Heart left ventricle (tissue), 16 donors: ENCODE measurements at places on chromosomes 7 and 10.
A peak's percentile ranks its signal among the peaks of the same experiment; 100 is the strongest.

- no peak for DNase-seq
Observed at GRCh38 chr10:77049896-77050295, 587.7 kb downstream of the KCNMA1 start.

DNA sequence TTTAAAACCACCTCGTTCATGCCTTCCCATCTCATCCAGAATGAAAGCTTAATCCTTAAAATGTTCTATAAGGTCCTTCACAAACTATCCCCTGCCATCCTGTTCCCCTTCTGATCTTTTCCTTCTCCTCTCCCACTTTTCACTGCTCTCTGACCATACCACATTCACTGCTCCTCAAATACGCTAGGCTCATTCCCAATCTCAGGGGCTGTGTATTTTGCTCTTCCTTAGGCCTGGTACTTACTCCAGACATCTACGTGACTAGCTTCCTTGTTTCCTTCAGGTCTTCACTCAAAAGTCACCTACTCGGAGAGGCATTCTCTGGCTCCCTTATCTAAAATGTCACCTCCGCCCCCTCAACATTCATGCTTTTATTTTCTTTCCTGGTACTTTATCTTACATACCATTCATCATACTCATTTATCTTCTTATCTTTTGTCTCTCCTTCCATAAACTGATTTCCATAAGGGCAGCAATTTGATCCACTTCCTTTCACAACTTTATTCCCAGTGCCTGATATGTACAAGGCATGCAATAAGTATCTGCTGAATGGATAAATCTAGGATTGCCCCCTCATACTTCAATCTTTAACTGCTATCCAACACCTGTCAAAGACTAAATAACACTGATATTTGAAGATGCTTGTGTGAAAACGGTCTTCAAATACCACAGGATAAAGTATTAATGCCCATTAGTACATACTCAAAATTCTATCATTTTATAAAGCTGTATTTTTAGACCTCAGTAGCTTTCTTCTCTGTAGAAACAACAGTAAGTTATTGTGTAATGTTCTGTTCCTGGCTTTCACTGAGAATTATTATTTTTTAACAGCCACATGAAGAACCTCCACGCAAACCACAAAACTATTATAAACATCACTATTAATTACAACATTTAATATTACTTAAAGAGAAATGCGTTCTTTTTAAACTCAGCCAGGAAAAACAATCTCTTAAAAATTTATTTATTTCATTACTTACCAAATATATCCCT, 27.0 kb downstream of the JMJD1C start:
- DNase-seq: no peak

DNA sequence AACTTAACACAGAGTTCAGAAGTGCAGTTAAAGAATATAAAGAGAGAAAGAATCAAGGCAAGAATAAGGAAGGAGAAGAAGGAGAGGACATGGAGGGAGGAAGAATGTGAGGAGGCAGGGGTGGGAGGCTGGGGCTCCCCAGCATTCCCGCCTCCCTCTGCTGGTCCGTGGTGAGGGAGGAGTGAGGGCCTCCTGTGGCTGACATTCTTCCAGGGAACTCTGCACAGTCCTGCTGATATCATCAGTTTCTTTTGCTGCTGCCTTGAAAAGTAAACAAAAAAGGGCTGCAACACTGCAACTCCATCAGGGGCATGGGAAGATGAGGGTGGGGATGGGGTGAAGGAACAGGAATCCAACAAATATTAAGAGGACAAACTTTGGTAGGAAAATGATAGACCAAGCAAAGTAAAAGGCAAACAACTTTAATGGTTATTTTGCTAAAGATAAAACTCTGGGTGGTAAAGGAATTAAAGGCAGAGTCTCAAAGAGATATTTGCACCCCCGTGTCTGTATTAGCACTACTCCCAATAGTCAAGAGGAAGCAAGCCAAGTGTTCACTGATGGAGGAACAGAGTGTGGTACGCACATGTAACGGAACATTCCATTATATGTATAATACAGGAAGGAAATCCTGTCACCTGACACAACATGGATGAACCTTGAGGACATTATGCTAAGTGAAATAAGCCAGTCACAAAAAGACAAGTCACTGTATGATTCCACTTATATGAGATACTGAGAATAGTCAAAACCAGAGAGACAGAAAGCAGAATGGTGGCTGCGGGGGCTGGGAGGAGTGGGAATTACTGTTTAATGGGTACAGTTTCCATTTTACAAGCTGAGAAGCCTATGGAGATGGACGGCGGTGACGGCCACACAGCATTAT, 8.0 kb upstream of the SPOCK2 start:
- DNase-seq: no peak

- DNase-seq: no peak
Observed at GRCh38 chr7:122686360-122686878, 12.5 kb downstream of the RNF133 start.

DNA sequence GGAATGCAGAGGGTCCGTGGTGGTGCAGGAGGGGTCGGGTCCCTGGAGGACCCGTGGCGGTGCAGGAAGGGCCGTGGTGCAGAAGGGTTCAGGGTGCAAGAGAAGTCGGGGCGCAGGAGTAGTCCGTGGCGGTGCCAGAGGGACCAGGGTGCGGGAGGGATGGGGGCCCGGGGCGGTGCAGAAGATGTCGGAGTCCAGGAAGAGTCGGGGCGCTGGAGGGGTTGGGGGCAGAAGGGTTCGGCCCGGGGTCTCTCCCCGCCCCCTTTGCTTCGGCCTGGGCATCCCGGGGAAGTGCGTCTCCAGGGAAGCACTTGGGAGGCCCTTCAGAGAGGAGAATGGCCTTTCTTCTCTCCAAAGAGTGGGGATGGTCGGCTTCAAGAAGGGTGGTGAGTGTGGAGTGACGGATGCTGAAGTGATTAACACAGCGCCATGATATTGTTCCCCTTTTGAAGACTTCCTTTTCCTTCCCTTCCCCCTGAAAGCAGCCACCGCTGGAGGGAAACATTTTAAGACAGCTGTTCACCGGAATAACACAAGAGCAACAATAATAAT, 997 bp downstream of the WDR37 start:
- DNase-seq: no peak

GRCh38 chr7:27196287-27196767, 3.6 kb downstream of the HOXA13 start:
- DNase-seq: peak; percentile 79

GRCh38 chr7:37352251-37352880, 96.3 kb downstream of the ELMO1 start:
- DNase-seq: no peak

- no peak for DNase-seq
Observed at GRCh38 chr10:101493782-101494281, 94.2 kb downstream of the POLL start.

GRCh38 chr10:25944771-25945170, 10.7 kb downstream of the MYO3A start:
- no peak for DNase-seq

GRCh38 chr10:29486433-29486832, 148.3 kb downstream of the SVIL start:
- no peak for DNase-seq

DNA sequence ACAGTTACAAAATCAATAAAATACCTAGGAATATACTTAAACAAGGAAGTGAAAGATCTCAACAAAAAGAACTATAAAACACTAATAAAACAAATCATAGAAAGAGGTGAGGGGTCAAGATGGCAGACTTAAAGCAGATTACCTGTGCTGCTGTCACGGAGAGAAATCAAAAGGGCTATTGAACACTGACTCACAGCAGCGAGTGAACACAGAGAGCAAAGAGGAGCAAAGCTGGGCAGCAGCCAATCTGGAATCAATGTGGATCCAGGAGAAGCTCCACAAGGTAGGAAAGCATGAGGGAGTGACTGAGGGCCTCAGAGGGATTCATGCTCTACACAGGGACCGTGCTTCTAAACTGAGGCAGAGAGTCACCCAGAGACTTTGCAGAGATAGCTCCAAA, 562.0 kb upstream of the SEMA3D start:
- no peak for DNase-seq

DNA sequence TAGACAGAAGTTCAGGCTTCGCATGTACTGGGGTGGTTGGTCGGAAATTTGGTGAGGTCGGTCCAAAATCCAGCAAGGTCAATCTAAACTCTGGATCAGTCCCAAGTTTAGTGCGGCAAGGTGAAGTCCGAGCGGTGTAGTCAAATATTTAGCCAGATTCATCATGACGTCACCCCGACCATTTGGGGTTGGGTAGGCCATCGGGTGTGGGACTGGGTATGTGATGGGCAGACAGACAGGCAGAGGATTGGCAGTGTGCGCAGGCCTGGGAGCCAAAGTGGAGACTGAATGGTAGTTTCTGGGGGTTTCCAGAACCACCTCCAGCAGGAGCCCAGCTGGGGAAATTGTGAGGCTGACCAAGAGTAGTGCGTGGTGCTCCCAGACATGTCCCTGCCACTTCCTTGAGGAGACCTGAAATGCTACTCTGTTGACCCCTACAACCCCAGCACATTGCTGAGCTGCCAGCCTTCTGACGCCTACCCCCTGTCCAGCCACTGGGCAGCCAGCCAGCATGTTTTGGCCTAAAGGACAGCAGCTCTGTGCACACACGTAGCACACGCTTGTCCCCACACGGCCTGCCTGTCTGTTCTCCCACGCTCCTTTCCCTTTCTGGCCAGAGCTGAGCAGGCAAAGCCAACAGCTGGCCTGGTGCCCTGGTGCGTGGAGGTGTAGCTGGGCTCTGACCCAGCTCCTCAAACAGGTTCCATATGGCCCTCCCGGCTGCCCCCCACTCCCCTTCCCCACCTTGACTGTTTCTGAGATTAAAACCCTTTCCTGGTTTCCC, 55.9 kb downstream of the FAM241B start:
- peak; percentile 86 for DNase-seq

DNA sequence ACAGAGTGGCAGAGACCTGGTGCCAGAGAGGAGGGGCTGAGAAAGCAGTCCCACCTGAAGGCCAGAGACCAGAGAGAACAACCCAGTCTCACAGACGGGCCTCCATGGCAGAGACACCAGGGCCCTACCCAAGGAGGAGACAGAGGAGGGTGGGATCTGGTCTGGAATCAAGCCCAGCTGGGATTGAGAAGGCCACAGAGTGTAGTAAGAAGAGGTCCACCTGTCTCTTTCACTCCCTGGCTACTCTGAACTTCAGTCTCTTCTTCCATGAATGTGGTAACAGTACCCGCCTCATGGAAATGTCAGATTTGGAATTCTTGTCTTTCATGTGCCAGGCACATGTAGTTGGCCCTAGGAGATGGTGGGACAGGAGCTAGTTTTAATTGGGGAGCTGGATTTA, 55.6 kb downstream of the CLIP2 start:
- no peak for DNase-seq

DNA sequence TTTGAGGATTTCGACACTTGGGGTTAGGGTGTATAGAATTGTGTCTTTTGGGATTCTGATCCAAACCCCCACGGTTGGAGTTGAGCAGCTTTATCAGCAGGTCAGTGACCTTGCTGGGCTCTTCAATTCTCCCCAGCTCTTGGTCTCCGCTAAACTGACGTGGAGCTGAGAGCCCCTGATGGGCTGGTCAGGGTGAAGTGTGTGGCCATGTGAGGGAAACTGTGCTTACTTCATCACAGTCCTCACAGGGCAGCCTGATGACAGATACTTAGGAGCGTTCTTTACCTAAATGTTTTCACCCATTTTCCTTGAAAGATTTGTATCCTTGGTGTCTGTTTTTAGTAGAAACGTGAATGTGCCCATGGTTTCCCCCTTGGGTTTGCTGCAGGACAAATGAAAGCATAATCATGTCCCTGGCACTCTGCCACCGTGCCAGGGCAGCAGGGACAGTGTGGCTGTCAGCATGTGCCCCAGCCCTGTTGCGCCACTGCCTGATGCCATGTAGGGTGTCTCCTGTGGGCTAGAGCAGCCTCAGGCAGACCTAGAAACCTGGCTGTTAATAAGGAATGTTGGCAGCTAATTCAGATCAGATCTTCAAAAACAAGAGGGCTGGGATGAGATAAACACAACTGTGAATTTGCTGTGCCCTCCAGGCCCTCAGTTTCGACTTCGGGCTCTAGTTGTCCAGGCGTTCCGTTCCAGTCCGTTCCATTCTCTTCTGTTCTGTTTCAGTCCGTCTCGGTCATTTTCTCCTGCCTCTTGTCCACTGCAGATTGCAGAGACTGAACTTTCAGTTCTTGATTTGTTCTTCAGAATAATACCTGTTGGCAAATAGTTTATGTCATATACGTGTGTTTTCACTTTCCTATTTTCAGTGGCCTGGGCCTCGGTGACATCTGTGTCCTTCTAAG, 96.8 kb downstream of the TRRAP start:
- DNase-seq: peak; percentile 78

- DNase-seq: no peak
Observed at GRCh38 chr7:85554236-85555178, 367.7 kb upstream of the SEMA3D start.

DNA sequence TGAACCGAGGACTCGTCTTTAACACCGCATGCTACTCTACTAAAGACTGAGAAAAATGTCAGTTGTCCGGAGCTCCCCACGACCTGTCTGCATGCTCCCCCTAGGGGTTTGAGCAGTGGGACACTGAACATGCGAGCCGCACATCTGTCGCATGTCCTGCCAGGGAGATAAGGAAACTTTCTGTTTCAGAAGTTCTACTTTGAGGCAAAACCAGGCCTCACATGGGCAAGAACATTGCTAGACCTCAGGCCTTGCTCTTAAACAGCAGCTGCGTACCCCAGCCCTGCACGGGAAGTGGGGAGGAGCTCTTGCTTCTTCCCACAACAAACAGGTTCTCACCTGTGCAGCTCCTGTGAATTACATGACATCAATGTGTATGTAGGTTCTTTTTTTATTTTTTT, 30.3 kb upstream of the HERPUD2 start:
- no peak for DNase-seq

DNA sequence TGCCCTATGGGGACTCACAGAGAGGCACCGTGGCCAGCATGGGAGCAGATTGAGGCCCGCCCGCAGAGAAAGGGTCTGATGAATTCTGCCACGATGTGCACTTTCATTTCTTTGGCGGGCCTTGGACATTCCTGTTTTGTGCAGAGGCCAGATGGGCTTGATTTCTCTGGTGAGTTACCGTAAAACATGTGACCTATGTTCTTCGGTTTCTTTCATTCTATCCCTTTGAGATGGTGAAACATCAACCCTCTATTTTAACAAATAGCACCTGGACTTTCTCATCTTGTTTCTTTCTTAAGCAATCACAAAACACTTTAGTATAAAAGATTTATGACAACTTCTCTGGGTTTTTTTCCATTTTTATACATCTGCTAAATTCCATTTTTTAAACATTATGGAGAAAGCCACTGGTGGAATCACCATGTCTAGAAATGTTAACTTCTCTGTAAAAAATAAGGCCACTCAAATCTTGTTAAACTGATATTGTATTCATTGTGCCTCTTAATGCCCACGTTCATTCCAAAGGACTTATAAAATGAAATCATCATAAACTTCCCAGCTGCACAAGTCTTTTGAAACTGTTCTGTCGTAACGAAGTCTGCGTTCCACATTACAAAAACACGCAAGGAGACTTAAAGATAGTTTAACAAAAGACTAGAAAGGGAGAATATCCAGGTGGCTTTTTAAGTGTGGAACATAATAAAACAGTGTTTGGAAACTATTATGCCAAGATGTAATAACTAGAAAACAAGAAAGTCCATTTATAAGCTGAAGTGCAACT, 21.4 kb upstream of the ODAD2 start:
- DNase-seq: no peak
